ENCODE measurements at places on chromosomes 12 and 14.

GRCh38 chr12:64270411-64270810 is 48.3 kb upstream of the KICS2 start:
- no peak for DNase-seq

DNA sequence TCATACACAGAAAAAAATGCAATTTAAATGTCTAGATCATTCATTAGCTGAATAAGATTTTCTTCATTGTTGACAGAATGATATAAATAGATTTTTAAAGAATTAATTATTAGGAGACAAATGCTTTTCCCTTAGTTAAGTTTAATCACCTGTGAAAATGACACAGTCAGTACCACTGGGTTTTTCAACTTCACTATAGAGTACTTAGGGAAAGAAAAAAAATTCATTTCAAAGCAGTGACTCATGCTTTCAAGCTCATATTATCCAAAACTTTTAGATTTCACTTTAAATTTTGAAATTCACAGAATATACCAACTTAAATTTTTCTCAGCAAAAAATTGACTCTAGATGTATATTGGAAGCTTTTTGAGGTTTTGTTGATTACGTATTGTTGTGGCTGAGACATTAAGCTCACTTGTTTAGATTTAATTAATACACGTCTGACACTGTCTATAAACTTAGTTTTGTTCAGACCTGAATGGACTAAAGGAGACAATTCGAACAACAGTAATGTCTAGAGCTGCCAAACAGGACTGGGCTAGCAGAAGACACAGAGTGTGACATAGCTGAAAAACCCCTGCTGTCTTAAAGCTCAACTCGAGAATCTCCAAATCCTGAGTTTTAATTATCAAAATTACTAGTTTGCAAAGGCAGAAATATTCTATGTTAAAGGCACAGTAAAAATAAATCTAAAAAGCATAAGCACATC is 1.6 kb downstream of the MGAT4C start:
- DNase-seq: no peak

DNA sequence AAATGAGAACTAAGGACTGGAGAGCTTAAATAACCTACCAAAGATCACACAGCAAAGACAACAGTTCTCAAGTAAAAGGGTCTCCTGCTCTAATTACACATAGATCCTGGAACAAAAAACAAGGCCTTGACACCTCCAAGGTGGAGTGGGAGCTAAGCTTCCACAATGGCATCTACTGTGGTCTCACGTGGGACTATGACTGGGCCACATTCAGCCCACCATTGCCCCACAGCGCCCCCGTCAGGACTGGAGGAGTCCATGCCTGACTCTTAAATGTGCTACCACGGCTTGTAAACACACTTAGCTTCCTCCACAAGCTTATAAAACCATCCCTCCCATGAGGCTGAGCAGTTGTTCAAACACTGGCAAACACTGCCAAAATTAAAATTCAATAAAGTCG is 88.5 kb downstream of the GCH1 start:
- no peak for DNase-seq

- no peak for DNase-seq
These were observed 76.9 kb downstream of the KICS2 start for GRCh38 chr12:64145226-64145625.

Measured in T1000 (cell line).